ENCODE measurements at places on chromosomes 2 and 18. TPM values are rescaled to one million over a fixed set of nuclear protein-coding genes. Genes with fewer than 3 reads are reported as not detected.

STAT4 gene
- total RNA-seq, result 136 TPM

MARCO gene
- not detected for total RNA-seq

LIPG gene
- not detected for total RNA-seq

DNA sequence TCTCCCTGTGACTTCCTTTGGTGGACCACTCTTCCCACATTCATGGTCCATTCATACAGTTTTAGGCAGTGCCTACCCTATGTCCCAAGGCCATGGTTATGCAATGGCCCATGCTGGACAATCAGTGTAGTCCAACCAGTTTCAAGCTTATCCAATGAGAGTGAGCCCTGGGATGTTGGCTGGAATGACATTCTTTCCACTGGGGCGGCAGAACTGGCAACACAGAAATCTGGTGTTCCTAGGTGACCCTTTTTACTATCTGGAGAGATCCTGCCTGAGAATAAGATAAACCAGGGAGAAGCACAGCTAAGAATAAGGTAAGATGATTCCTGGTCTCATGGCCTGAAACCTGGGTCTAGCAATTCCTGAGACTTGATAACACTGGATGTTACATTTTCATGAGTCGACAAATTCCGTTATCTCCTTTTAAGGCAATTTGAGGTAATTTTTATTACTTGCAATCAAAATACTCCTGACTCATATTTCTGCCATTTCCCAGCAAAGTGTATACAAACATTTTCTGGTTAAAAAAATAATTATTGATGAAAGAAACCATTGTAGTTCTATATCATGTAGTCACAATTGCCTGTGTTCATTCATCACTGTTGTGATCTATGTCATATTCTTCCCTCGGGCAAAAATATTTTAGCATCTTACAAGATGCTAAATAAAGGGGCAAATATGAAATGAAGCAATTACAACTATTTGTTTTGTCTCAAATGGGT, 271.5 kb upstream of the LYPD1 start:
- no peak for DNase-seq

ABCB6 gene
- total RNA-seq, result 3.4 TPM

DNA sequence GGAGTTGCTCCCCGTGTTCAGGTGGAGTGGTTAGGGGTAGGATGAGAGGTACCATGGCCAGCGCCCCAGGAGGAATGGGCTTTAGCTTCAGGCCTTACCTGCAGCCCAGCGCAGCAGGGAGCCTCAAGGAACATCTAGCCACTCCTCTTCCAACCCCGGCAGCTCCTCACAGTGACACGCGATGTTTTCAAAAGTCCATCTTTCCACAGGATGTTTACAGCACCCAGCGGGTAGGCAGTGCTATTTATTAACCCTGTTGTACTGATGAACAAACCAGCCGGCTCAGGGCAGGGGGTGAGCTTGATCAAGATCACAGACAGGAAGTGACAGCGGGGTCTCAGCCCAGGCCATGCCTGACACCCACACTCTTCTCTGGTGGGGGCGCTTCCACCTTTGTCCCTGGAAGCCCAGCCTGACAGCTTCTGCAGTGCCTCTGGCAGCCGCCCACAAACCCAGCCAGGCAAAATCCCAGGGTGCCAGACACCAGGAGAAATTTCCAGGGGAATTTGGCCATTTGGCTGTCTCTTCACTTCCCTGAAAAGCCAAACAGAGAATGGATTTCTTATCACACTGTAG, 18.4 kb upstream of the PRLH start:
- no peak for DNase-seq

DNA sequence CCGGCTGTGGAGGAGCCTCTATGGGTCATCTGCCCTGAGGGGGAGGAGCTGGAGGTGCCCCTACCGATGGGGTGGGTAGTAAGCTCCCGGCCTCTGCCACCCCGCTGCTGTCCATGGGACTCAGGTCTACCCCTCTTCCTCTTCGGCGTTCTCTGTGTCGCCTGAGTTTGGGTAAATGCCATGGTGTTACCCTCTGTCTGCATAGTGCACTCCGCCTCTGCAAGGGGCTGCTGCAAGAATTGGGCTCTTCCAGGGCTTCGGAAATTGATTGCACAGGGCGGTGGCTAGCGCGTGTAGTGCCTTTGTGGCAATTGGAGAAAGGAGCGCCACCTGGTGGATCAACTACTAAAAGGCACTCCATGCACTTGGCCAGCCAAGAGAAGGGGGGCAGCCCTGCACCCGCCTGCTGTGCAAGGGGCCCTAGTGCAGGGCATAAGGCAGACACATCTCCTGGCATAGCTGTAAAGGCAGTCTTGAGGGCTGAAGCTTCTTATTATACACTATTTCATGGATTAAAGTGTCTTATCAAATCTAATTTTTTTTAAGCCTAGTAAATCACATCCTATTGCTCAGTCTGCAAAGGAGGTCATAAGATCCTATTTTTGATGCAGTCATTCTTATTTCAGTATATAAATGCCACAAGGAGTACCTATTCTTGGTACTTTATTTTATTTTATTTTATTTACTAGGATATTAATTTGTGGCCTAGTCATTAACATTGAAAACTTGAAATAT, 308.9 kb downstream of the PDE11A start:
- DNase-seq, result peak; percentile 57

- DNase-seq, result no peak
These were observed 988 bp upstream of the KANSL1L start for GRCh38 chr2:210172219-210172575.

GRCh38 chr2:6957910-6958615, 40.9 kb downstream of the RNF144A start:
- DNase-seq, result no peak

DNA sequence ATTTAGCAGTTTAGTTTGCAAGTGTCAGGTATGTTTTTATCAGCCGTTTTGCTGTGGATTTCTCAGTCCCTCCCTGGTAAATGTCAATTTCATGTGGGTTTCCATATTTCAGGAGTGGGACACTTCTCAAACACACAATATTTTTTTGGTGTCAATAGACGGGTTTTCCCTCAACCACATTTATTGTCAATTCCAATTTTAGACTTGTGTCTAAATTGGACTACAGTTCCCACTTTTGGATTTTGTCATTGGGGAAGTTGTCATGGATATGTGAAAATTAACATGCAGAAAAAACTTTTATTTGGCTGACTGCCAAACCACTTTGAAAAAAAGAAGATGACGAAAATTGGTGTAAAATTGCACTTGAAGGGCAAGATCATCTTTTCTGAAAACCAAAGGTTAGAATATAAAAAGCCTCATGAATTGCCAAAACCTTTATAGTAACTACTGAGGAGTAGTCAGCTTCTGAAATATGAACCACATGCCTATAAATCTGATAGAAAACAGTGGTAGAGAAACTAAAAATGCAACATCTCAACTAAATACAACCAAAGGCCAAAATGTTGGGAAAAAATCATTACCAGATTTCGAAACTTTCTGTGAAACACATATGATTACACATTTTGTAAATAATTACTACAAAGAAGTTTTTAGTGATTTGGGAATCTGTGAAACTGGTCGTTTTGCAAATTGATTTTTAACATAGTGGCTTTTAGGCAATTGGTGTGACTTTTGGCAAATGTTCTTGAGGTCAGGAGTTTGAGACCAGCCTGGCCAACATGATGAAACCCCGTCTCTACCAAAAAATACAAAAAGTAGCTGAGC, 106.4 kb downstream of the BCL2L11 start:
- no peak for DNase-seq

SPC25 gene
- total RNA-seq, result 0.22 TPM

- no peak for DNase-seq
These were observed 82.3 kb downstream of the LOXHD1 start for GRCh38 chr18:46574743-46575115.

SCN1A gene
- total RNA-seq, result not detected

DNA sequence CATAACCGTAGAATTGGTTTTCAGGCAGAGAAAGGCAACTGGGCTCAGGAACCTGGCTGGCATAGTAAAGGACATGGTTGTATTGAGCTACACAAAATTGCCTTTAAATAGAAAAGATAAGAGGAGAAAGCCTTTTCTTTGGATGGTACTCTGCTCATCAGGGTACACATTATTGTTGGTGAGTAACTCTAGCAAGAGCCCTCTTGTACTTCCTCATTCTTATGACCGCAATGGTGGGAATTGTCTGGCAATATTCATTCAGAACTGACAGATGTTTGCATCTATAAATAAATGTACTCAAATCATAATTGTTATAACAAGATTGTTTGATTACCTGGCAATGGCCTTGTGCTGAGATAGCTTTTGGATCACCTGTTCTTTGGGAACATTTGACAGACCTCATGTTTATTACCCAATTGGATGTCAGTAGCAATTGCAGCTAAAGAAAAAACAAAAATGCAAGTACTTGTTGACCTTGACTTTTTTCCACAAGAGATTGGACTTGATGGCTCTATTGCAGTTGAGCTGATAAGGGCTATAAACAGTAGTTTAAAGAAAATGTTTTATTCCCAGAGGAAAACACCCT, 43.9 kb downstream of the MEIS1 start:
- DNase-seq, result no peak

SLC8A1 gene
- total RNA-seq, result not detected

APOB gene
- total RNA-seq, result not detected

- DNase-seq, result no peak
These were observed 83.8 kb upstream of the FAM237A start for GRCh38 chr2:206558492-206558891.

- DNase-seq, result no peak
These were observed 25.9 kb downstream of the BOK start for GRCh38 chr2:241584436-241584835.

- no peak for DNase-seq
These were observed 12.7 kb downstream of the CATIP start for GRCh38 chr2:218369330-218369729.

FHOD3 gene
- total RNA-seq, result not detected

DNA sequence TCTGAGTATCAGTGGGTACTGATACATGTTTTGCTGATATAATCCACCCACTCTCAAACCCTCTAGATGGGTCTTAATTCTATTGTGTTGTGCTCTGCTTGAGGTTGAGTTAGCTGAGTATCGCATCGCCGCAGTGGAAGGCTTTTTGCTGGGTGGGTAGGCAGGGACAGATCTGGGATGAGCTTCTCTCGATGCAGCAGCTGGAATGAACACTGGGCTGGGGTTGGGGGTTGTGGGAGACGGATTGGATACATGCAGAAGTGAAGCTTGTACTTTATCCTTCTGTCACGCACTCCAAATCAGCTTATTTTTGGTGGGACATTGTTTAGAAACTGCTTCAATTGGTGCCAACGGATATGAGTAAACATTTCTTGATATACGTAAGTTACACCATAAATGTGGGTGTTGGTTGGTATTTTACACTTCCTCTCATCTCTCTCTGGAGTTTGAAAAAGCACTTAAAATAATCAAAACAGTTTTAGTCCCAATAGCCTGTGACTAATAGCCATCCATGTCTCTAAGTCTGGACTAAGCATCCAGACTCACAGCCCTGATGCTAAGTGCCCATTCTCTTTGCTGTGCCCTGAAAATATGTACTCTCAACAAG, 107.1 kb downstream of the POLE4 start:
- no peak for DNase-seq

- no peak for DNase-seq
These were observed 3.0 kb upstream of the NMUR1 start for GRCh38 chr2:231533086-231533776.

DNA sequence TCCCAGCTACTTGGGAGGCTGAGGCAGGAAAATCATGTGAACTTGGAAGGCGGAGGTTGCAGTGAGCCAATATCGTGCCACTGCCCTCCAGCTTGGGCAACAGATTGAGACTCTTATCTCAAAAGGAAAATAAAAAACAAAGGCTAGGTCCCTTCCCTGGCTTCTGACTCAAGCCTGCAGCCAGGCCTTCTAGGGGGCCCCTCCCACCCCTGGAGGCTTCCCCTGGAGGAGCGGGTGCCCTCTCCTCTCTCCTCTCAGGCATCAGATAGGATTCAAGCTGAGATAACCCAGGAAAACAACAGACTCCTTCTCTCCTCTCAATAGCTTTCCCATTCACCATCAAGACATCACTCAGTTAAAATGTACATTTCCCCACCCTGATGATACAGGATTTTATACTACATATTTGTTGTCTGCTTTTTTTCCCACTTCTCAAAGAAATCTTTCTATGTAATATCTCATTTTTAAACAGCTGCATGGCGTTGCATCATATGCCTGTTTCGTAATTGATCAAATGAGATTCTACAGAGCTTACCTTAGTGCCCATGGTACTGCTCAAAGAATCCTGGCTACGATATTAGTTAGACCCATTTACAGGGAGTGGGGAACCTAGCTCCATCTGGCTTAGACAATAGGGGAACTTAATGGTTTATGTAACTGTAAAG, 20.6 kb upstream of the C2orf72 start:
- DNase-seq, result no peak

DNA sequence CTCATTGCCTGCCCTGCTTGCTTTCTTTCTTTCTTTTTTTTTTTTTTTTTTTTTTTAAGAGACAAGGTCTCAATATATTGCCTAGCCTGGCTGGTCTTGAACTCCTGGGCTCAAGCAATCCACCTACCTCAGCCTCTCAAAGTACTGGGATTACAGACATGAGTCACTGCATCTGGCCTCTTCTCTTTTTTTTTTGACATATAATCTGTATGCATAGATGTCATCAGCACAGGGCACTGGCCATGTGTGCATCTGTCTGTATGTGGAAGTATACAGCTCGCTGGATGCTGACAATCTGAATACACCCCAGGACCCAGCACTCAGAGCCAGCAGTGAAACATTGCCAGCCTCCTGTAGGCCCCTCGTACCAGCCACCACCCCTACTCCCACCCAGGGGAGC, 49.5 kb downstream of the TFCP2L1 start:
- DNase-seq, result no peak

- DNase-seq, result no peak
These were observed 36.5 kb upstream of the TTN start for GRCh38 chr2:178843697-178844096.

- DNase-seq, result no peak
These were observed 426.2 kb downstream of the NBAS start for GRCh38 chr2:15134957-15135356.

RGPD4 gene
- 0.42 TPM for total RNA-seq

DNA sequence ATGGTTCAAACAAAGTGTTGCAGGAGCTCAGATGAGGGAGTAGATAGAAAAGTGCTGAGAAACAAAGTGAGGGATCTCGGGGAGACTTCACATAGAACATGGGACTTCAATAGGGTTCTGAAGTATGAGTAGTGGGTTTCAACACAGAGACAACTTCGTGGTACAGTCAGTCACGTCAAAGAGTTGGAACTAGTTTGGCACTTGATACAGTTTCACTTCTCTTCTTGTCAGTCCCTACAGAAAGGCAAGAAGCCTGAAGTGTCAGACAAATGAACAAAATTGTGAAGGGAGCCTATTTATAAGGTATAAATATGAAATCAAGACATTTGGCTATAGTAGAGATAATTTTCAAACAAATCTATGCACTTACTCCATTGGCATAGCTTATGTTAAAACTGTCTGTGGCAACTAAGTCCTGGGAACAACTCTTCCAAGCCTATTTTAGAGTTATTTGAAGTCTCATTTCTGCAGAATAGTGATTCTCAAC, 338.0 kb downstream of the TDRD15 start:
- no peak for DNase-seq

SULT6B1 gene
- not detected for total RNA-seq

ECEL1 gene
- not detected for total RNA-seq

DNA sequence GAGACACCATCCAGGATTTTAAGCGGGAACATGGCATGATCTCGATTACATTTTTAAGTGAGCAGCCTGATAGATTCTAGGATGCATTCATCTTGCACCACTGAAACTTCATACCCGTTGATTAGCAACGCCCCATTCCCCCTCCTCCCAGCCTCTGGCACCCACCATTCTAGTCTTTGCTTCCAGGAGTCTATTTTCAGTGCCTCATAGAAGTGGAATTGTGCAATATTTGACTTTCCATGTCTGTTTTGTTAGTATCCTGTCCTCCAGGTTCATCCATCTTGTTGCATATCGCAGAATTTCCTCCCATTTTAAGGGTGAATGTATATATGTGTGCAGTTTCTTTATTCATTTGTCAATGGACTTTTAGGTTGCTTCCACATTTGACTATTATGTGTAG, 20.9 kb upstream of the SLC66A3 start:
- DNase-seq, result no peak
